Chondrocyte (in vitro differentiated cells): ENCODE measurements at places on chromosomes 1 and 21. TPM values are rescaled to one million over a fixed set of nuclear protein-coding genes. Genes with fewer than 3 reads are reported as not detected.
A peak's percentile ranks its signal among the peaks of the same experiment; 100 is the strongest.

DNA sequence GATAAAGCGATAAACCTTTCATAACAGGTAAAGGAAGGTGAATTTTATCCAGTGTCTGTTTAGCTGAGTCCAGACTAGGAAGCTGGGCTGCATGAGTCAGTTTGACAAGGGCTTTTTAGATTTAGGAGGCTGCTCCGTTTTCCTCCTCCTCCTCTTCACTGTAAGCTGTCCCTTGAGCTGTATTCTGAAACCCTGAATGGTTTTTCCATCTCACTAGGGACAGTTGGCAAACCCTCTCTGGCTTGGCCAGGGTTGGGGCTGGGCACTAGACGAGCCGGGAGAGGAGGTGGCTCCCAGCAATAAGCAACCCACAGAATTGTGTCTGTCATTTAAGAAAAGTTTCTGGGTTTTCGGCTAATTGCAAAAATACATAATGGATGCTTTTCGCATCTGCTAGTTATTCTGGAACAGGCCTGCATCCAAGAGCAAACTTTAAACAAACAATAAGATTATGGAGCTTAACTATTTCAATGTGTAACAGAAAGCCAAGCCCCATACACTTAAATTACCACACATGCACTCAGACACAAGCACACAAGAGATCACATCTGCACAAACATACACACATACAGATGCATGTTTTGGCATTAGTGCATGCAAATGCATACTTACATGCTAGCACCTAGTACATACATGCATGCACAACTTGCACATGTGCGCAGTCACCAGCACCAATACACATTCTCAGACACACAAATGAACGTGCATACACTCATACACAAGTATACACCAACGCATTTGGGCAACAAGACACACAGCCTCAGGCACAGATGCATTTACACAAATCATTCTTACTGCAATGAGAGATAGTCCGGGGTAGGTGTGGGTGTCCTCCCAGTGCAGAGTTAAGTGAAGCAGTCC, 27.8 kb upstream of the FOXE3 start:
- no peak for DNase-seq

GRCh38 chr1:202159534-202160371, 649 bp downstream of the PTPN7 start:
- no peak for DNase-seq

DNA sequence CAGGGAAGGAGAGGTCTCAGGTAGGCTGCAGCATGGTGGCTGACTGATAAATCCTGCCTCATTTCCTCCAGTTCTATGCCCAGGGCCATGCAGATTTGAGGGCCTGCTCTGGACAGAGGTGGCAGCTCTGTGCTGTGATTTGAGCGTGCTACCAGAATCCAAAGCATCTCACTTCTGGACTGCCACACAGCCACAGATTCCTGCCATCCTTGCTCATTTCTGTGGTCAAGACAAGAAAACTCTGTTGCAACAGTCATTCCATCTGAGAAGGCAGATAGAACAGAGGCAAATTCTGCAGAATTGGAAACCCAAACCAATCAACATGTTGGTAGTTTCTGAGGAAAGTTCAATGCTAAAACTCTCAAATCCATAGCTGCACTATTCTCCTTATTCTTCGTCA, 102.8 kb upstream of the GALNT2 start:
- DNase-seq = no peak

GRCh38 chr1:229300099-229300757, 29.3 kb downstream of the RAB4A start:
- DNase-seq = no peak

DNA sequence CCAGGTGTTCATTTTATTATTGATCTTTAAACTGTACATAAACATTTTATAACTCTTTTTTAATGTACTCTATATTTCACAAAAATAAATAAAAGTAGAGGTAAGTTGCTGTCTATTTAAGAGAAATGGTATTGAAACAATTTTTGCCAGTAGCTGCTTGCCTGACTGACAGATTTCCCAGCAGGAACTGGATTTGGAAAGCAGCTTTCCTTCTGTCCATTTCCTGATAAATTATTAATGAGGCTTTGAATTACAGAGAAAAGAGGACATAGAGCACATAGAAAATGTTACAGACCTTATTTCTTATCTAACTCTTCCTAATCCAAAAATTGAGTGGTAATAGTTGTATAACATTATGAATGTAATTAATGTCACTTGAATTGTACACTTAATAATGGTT, 79.7 kb upstream of the BCL10 start:
- no peak for DNase-seq

DNA sequence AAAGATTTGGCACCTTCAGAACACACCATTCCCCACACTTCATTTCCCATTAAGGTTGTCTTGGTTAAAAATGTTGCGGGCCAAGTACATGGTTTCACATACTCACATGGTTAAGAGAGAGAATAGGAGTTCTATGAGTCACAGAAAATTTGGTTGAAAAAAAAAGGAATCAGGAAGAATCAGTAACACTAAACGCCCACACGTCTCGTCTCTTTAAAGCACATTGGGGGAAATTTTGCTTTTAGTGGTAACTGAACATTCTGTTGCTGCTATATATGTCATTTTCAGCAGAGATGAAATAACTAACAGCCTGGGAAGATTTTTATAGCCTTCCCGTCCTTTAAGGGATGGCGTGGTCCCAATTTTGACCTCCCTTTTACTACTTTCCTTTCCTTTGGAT, 132.9 kb upstream of the ERG start:
- DNase-seq = no peak

The LCE1F gene
- not detected in 3 replicates for total RNA-seq

DNA sequence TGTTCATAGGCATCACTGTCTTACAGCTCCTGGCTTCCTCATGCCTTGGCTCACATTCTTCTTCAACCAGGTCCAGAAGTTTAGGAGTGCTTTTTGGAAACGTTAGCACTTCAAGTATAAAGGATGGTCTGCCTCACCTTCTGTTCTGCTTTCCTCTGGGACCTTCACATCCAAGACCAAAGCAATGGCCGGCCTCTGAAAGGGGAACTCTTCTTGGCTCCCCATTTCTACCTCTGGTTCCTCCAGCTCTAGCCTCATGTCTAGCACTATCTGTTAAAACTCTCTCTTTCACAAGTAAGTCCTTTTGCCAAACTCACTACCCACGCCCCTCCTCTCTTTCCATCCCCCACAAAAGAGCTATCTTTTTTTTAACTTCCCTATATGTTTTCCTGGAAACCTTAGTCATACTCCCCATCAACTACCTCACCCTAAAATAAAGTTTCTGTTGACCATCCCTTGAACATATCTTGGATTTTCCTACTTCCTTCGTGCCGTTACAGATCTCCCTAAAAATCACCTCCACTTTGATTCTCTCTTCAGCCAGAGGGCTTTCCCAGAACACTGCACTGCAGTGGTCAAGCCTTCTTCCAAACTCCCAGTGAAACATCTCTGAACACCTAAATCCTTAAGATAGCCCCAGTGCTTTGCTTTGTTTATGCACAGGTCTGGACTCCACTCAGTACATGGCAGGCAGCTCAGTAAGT, 7.9 kb downstream of the SORT1 start:
- no peak for DNase-seq

GRCh38 chr1:1088801-1089680, 14.9 kb upstream of the RNF223 start:
- DNase-seq = peak; percentile 91

- no peak for DNase-seq
These were observed 61.5 kb upstream of the ARHGAP29 start for GRCh38 chr1:94298861-94299260.

- no peak for DNase-seq
These were observed 31.9 kb downstream of the MTARC1 start for GRCh38 chr1:220818421-220819173.

DNA sequence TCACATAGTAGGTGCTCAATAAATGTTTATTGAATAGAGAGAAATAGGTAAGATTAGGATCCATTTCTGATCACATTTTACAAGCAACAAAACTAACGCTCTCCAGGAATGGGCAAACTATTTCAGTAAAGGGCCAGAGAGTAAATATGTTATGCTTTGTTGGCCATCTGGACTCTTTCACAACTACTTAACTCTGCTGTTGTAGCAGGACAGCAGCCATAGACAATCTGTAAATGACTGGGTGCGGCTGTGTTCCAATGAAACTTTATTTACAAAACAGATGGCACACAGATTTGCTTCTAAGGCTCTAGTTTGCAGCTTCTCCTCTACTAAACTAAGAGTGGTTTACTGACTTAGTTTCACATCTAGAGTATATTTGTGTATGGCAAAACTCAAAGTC, 83.0 kb upstream of the BACH1 start:
- DNase-seq = no peak

GRCh38 chr1:186220067-186220466, 155.0 kb downstream of the TPR start:
- no peak for DNase-seq

GRCh38 chr1:82445827-82446226, 645.1 kb downstream of the ADGRL2 start:
- DNase-seq = no peak

DNA sequence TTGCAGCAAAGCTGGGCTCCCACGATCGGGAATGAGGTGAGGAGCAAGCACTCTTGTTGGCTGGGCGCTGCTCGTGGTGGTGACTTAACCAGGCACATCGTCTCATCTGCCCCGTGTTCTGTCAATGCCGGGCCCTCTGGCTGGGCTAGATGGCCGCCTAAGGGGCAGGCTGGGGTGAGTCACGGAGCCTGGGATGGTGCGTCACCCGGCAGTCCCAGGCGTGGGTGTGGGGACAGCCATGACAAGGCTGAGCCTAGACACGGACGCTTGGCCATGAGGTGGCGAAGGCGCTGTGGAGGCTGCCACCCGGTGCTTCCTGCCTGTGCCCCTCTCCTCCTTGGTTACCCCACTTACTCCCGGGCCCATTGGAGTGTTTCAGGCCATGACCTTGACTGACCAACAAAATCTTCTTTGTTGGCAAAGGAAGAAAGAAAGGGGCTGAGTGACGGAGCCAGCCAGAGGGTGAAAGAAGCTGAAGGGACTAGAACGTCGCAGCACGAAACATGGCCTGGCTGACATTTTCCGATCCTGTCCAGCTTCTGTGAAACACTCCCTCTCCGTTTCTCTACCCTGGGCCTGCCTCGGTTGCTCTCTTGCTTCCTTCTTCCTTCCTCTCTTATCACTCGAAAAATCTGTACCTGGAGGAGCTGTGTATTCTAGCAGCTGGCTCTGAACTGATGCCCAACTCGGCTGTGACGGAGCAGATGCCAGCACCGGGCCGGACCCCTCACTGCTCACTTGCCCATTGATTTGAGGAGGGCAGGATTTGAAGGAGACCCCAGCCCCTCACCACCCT, 596 bp downstream of the CD247 start:
- no peak for DNase-seq

DNA sequence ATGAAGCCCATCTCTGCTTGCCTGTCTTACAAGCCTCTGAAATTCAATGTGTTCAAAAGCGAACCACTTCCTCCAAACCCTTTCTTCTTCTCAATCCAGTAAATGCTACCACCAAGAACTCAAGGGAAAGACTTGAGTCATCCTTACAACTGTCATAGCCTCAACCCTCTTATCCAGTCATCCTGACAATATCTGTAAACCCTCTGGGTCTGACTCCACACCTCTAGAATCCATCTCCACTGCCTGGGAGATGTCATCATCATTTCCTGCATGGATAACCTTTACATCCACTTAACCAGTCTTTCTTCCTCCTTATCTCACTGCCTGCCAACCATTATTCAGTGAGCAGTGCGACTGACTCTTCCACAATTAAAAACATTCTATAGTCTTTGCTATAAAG, 441.1 kb downstream of the SETD4 start:
- no peak for DNase-seq

GRCh38 chr1:44801491-44802305, 1.5 kb downstream of the PLK3 start:
- DNase-seq = peak; percentile 77

DNA sequence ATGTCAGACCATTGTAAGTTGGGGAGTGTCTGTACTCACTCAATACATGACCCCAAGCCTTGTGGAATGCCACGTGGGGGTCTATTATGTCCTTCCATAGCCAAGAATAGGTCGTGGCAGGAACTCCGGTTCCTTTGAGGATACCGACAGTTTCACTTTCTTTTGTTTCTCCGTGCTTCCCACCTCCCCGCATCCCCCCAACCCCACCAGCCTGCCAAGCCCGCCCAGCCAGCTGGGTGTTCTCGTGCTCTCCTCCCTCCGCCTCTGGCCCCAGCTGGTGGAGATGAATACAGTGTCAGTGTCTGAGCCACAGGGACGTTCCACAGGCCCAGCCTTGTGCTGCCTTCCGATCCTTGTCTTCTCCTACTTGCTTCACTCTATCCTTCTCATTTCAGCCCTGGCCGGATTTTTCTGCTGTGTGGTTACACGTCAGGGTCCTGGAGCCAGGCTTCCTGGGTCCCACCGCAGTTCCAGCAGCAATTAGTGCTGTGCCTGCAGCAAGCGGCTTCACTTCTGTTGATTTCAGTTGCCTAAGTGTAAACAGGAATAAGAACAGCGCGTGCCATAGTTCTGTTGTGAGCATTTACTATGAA, 4.1 kb upstream of the AGTRAP start:
- no peak for DNase-seq

DNA sequence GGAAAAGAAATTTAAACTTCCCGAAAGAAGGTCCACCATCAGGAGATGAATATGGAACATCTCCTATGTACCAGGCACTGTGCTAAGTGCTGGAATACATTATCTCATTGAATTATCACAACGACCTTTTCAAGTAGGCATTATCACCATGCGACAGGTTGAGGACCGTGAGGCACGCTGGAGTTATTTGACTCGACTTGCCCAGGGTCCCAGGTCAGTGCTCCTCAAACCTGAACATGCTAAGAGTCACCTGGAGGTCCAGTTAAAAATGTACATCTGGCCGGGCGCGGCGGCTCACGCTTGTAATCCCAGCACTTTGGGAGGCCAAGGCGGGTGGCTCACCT, 15.9 kb upstream of the AGTRAP start:
- DNase-seq = no peak

- DNase-seq = no peak
These were observed 1240.7 kb downstream of the BRINP3 start for GRCh38 chr1:189237008-189237407.

The PCAT6 gene
- 4.2 to 6.8 TPM (median 4.5 TPM) in 3 replicates for total RNA-seq

- peak; percentile 59 for DNase-seq
These were observed 157.4 kb downstream of the ACTL8 start for GRCh38 chr1:17912491-17912890.

The LAMC1 gene
- total RNA-seq = 307 to 453 TPM (median 449 TPM) in 3 replicates

DNA sequence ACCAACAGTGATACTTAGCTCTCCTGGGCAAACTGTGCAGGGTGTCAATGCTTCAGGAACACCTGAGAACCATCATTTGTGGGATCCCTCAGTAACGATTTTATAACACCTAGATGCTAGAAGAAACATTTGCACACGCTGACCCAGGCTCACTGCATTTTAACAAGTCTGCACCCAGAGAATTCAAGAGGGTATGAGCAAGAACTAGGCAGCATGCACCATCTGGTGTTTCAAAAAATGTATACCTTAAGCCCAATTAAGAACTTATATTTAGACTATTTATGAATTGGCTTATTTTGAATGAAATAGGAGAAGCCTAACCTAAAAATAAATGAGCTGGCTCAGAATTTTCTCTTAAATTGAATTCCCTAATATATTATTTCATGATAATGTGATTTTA, 400.5 kb downstream of the GPATCH2 start:
- no peak for DNase-seq
